ENCODE measurements at places on chromosomes 7 and 10.

- no peak for DNase-seq
Observed at GRCh38 chr7:117531595-117532244, 51.9 kb downstream of the CFTR start.

GRCh38 chr7:140322759-140323158, 75.6 kb downstream of the SLC37A3 start:
- no peak for DNase-seq

GRCh38 chr7:14606101-14606500, 296.4 kb downstream of the DGKB start:
- no peak for DNase-seq

GRCh38 chr7:22387583-22387982, 30.6 kb upstream of the RAPGEF5 start:
- no peak for DNase-seq

GRCh38 chr7:47290466-47290865, 291.4 kb downstream of the TNS3 start:
- DNase-seq: no peak

DNA sequence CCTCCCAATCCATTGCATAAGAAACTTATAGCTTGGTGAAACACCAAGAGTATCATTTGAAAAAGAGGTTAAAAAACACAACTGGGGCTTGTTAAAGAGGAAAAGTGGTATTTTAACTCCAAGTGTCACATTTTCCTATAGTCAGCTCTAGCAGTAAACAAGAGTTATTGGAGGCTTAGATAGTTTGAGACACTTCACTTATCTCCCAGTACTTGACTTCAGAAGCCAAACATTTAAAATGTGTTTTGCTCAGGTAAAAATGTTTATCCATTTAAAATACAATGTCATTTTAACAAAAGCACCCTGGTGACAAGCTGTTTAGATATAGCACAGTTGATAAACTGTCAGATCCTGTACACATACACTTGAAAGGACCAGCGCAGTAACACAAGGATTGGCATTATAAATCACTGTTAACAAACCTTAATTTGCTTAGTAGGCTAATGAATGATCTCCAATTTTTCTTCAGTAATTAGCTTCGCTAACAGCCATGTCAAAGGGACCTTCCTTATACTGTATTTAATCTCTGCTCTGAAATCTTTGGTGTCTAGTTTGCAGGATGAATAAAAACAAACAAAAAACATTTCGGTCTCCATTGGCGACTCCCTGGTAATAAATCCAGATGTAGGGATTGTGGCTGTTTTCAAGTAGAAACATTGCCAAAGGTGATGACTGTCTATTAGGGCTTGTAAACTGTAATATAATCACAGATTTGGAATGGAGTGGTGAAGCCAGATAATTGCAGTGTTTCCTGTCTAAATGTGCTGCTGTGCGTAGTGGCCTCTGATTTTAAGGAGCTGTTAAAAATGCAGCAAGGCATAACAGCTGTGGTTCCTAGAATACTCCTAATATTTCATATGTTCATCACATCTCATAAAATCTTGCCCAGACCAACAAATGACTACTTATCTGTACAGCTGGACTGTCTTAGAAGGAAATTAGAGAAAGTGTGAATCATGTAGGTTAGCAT, 545.1 kb downstream of the AUTS2 start:
- DNase-seq: peak; percentile 62

GRCh38 chr7:37083311-37084096, 359.2 kb upstream of the AOAH start:
- DNase-seq: no peak

GRCh38 chr10:63504145-63504881, 16.9 kb upstream of the REEP3 start:
- DNase-seq: no peak

- no peak for DNase-seq
Observed at GRCh38 chr10:133364645-133365431, 7.0 kb upstream of the FUOM start.

DNA sequence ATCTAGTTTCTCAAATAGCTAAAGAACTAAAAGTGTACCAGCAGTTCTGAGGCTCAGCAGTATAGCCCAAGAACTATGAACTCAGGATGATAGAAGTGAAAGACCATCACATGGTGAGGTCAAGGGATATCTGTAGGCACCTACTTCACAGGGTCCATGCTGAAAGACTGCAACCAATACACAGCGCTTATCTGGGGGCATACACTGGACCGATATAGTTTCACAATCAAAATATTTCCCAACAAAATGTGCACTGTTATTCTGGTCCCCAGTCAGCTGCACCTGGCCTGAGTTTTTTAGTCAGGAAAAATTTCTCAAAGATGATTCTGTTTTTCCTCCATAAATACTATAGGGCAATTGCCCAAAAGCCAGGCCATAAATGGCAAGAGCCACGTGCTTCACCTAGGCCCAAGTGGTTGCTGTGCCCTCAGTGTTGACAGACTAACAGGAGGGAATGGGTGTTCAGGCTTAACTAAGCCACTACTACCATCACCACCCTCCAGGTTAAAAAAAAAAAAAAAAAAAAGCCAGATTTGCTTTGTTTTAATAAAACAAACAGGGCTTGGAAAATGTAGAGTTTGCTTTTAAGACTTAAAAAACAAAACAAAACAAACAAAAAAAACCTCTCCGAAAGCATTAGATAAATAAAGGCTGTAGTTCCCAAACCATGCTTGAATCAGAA, 58.5 kb downstream of the OGDH start:
- DNase-seq: no peak

DNA sequence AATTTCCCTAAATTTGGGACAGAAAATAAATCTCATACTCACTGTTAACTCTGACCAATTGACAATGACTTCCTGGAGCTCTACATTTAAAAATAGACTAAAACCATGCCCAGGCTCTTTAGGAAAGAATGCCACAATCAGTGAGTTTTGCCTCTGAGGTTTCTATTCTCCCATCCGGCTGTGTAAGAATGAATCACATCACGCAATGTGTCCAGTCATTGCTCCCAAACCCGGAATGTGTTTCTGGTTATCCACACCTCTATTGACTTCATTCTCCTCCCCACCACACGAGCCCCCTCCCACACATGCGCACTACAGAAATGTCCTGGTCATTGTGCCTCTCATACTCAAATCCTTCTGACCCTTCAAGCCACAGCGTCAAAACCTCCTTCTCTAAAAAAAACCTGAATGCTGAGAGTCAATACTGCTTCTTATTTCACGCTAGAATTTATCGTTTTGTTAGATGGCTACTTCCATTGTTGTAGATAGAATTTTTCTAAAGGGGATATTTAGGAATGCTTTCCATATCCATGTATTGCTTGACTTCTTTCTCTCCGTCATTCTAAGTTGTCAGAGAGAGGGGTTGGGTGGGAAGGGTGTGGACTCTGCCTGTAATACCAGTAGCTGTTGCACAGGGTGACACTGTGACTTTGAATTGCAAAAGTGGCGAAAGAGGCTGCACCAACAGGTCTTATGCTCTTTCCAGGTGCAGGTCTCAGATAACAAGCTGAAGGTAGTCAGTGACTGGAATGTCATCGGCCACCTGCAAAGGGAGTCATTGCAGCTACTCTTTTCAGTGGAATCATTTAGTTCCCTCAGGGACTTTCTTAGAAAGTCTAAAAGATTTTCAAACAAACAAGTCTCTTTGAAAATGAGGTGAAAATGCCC, 356.6 kb downstream of the PAXIP1 start:
- no peak for DNase-seq

DNA sequence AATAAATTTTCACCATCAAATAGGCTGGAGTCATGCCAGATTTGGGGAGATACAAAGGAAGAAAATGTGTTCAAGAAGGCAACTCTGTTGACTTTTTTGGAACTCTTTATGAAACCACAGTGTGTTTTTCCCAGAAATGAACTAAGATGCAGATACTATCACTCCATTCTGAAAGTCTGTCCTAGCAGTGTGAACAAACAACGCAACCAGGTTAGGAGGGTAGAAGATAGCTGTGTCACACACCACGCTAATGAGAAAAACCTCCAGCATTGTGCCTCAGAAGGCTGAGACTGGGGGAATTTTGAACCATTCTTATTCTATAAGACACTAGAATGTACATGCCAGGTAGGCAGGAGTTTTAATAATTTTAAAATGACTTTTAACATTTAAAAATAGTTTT, 15.9 kb upstream of the ATP6V0A4 start:
- no peak for DNase-seq

- DNase-seq: peak; percentile 34
Observed at GRCh38 chr7:134022286-134022911, 104.7 kb upstream of the LRGUK start.

DNA sequence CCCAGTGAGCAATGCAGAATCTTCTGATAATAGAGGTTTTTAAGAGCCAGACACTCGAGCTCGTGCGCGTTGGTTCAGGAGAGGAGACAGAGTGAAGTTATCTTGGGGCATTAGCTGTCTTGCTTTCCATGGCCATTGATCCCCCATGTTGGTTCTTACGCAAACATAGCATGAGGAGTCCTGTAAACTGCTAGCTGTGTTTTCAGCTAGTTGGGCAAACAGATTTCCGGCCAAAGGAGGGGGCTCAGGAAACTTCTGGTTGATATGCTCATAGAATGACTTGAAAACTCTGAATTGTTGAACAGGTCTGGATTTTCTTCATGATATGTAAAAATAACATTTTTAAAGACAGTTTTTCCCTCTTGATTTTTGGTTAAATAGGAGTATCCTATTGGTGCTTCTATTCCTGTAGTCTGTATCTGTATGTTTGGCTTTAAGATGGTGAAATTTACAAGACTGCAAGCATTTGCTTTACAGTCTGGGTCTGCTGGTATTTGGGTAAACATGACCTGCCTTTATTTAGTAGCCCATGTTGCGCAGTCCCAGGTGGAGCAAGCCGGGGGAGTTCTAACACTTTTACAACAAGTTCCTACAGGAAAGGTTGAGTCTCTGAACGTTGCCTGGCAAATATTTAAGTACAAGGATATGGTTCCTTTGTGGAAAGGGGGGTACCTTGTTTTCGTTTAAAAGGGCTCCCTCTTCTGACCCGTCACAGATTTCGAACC, 218.4 kb upstream of the KCND2 start:
- no peak for DNase-seq

- DNase-seq: no peak
Observed at GRCh38 chr10:48838834-48839233, 100.8 kb downstream of the LRRC18 start.

DNA sequence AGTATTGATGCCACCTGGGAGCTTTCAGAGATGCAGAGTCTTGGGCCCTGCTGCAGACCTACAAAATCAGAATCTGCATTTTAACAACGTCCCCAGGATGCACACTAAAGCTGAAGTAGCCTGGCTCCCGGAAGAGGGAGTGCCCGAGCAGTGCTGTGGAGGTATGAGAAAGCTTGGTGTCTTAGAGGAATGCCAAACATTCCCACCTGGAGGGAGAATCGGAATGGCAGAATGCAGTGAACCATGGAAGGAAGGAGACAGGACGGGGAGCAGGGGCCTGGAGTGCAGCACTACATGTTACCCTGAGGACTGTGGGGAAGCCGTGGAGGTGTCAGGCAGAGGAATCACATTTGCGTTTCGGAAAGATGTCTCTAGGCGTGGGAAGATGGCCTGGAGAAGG, 90.9 kb downstream of the AOAH start:
- no peak for DNase-seq

DNA sequence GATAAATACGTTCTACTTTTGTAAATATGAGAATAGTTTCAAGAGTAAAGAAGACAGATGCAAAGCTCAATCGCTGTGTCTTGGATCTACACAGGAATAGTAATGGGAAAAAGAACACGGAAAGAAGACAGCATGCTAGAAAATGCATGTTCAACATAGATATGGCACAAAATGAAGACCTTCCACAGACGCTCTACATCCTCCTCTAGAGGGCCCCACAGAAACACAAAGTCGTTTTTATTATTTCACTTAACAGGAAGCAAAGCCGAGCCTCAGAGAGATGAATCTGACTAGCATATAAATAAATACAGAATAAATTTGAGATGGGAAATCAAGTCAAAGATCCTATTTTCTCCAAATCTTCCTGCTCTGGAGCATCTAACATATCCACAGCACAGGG, 292.6 kb downstream of the PARD3 start:
- peak; percentile 26 for DNase-seq

- no peak for DNase-seq
Observed at GRCh38 chr10:13938950-13939349, 352.2 kb downstream of the PRPF18 start.

DNA sequence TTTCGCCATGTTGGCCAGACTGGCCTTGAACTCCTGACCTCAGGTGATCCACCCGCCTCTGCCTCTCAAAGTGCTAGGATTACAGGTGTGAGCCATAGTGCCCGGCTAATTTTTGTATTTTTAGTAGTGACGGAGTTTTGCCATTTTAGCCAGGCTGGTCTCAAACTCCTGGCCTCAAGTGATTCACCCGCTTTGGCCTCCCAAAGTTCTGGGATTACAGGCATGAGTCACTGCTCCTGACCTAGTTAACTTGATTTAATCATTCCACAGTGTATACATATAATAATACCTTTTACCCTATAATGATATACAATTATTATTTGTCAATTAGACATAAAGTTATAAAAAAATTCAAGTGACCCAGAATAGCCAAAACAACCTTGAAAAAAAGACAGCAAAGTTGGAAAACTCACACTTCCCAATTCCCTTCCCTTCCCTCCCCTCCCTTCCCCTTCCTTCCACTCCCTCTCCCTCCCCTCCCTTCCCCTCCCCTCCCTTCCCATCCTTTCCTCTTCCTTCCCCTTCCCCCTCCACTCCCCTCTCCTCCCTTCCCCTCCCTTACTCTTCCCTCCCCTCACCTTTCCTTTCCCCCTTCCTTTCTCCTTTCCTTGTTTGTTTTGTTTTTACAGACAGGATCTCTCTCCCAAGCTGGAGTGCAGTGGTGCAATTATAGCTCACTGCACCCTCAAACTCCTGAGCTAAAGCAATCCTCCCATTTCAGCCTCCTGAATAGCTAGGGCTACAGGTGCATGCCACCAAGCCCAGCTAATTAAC, 14.8 kb upstream of the ZMIZ2 start:
- DNase-seq: no peak

GRCh38 chr10:132541601-132542011, 4.0 kb downstream of the INPP5A start:
- no peak for DNase-seq

DNA sequence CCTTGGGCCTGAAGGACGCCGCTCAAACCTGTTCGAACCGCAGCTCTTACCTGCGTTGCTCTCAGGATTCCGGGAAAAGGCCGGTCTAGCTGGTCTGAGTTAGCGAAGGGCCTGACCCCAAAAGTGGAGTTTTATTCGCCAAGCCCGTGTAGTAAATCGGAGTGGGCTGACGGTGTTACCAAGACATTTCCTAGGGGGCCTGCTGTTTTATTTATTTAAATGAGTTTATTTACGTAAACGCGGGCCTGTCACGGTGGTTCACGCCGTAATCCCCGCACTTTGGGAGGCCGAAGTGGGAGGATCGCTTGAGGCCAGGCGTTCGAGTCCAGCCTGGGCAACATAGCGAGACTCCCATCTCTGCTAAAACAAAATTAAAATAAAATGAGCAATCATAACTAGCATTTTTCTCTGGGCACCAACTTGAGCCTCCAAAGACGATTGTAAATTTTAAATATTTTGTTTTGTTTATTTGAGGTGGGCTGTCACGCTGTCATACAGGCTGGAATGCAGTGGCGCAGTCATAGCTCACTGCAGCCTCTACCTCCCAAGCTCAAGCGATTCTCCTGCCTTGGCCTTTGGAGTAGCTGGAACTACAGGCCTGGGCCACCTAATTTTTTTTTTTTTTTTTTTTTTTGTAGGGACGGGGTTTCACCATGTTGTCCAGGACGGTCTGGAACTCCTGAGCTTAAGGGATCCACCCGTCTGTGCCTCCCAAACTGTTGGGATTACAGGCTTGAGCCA, 903 bp downstream of the ZNF655 start:
- DNase-seq: no peak

- no peak for DNase-seq
Observed at GRCh38 chr7:45098983-45099839, 10.4 kb upstream of the NACAD start.
